ENCODE measurements at places on chromosomes 7 and 10.

DNA sequence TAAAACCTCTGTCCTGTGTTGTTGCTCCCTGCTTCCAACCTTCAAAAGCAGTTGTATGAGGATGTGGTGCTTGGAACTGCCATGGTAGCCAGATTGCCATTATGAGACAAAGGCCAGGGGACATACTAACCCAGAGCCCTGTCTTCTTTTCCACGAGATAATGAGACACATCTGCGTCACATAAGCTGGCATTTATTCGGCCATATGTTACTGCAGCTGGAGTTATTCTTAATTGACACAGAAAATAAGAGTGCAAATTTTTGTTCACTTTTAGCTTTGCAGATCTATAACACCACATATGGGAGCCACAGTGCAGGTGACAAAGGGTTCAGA is 15.5 kb upstream of the PDLIM1 start:
- no peak for DNase-seq

DNA sequence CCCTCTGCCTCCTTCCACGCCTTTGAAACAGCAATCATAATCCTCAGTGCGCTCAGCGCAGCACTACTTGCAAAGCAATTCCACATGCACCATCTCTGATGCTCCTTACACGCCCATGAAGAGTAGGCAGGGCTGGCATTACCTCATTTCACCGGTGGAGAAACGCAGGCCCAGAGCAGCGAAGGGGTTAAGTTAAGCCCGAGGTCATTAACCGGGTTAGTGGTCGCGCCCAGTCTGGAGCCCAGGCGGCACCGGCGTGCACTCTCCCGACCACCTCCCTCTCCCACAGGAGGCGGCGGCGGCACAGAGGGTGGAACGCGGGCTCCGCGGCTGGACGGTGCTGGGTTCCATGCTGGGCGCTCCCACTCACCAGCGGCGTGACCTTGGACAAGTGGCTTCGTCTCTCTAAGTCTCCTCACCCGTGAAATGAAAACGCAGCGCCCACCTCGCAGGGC is 515 bp downstream of the FASTK start:
- DNase-seq, result no peak

GRCh38 chr7:101618916-101619315 is 10.2 kb downstream of the MYL10 start:
- DNase-seq, result no peak

DNA sequence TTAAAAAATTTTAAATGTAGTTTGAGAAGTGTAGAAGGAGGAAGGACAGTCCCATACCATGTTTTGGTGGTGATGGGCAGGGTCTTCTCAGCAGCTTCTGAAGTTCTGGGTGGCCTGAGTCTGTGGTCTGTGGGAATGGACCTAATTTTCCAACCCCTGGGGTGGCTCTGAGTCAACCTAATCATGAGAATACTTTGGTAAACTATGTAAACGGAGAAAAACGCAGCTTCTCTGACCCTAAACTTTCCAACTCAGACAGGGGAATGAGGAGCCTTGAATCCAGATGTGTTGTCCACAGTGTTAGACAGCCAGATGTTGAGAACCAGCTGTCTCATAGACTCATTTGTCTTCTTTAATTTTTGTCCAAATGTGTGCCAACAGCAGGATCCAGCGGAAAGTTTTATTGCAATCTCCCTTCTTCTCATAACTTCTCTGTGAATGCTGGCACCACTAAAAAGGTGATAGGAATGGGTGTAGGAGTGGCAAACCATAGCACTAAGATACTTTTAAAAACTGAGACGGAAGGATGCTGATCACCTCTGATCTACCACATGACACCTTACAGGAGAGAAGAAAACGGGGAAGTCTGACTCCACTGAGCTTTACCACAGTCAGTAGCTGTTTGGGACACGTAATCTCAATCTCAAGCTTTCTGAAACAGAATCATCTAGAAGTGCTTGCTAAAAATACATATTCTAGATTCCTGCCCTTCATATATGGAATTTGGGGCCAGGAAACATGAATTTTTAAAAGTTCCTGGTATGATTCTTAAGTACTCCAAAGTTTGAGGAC is 90.5 kb upstream of the PHYHIPL start:
- DNase-seq, result no peak

DNA sequence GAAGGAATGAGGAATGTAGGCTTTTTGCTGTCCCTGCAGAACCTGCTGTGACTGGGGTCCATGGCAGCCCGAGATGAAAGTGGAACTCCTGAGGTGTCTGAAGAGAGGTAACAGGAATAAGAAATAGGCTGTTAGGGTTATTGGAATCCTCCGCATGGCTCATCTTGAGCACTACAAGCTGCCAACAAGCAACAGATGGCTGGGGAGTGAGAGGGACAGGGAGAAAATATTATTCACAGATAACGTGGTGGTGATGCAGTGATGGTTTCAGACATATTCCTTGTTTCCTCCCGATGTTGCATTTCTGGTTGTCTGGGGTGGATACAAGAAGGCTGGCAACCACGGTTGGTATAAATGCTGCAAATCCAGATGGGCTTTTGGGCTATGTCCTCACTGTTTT is 46.1 kb downstream of the AP3M1 start:
- DNase-seq, result no peak

DNA sequence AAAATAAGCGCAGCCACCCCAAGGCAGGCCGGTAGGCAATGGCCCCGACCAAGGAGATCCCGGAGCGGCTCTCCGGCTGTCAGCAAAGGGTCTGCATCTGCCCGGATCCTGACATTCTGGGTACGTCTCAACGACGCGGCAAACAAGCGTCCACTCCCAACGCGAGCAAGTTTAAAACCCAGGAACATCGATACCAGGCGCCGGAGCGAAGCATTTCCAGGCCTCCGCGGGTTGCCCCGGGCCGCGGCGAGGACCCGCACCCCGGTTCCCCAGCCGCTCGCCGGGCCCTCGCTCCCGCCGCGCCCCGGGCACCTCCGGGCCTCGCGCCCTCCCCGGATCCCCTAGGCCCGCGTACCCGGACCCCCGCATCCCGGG is 453 bp downstream of the URGCP start:
- no peak for DNase-seq

DNA sequence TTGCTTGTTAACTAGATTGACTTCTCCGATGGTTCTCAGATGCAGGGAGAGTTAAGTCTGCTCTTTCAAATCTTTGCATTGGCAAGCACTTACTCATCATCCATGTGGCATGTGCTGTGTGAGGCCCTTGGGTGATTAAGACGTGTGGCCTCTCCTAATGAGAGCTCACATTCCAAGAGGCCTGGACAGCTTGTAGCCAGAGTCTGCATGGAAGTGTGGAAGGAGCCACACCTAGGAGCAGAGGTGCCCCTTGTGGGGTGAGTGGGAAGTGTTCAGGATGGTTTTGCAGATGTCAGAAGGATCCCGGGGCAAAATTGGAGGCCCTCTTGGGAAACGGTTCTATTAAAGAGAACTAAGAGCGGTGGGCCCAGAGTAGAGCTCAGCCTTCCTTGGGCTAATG is 225.9 kb downstream of the PAXIP1 start:
- no peak for DNase-seq

GRCh38 chr7:91182819-91183764 is 81.1 kb upstream of the FZD1 start:
- no peak for DNase-seq

DNA sequence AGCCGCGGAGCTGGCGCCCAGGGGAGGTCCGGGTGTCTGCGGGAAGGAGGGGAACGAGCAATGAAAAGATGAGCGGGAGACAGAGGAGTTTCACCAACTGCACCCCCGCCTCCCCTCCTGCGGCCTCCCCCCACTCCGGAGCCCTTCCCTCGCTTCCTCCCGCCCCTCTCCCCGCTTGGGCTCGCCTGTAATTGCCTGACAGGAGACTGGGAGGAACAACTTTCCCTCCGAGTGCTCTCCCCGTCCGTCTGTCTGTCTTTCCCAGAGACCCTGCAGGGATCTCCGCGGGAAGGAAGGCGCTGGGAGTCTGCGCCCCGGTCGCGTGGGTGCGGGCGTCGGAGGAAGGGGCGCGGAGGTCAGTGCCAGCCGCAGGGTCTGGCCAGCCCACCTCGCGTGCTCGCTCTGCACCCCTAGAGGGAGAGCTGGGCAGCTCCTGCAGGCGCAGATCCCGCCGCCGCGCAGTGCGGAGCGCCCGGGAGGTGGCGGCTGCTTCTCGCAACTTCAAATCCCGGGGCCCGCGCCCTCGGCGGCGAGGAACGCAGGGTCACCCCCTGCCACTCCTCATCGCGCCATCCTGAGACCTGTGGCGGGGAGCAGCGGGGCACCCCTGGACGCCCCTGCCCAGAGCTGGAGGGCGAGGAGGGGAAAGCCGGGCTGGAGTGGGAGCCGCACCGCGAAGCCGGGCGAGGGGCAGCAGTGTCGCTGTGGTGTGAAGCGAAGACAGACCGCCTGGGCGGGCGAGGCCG is 511 bp upstream of the NRP1 start:
- DNase-seq, result no peak

DNA sequence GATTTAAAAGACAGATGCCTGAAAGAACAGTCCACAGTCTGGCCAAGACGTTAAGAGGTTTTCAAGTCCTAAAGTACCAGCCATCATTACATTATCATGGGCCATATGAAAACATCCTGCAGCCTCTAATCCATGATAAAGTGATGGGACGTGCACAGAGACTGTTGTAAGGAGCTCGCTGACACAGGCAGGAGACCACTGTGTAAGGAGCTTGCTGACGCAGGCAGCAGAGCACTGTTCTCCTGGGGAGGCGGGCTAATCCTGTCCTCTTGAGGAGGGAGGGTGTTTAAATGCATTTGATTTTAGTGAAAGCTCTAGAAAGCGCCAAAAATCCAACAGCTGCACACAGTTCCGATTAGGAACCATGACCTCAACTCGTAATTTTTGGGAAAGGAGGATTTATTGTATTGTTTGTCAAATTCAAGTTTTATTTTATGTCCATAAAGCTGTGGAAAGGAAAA is 16.9 kb downstream of the SVIL start:
- DNase-seq, result no peak

- no peak for DNase-seq
Observed at GRCh38 chr7:50555594-50556140, 9.5 kb downstream of the DDC start.

DNA sequence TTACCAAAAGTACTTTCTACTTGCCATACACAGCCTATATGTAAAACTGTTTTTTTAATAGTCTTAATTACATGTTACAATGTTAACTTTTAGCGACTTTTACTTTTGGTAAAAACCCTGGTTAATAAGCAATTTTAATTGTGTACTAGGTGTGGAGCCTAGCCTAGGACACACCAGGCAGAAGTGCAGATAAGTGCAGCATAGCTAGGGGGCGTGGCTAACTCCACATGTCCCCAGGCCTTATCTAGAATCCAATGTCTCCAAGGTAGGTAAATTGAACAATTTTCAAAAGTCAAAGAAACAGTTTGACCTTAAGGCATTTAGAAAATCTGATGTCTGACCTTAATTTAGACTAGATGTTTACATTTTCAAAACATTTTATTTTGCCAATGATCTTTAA is 858.7 kb downstream of the CCSER2 start:
- no peak for DNase-seq

DNA sequence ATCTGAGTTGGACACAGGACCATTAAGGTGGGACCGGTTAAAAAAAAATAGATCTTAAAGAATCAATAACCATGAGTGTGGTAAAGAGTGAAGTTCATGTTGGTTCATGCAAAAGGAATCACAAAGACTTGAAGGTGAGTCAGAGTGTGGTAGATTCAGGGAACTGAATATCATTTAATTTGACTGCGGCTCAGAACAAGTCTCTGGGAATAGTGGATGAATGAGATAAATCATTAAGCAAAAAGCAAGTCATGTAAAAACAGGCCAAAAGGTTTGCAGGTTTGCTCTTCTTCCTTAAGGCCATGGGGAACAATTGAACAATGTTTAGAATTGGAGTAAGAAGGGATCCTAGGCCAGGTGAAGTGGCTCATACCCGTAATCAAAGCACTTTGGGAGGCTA is 385.8 kb downstream of the ETV1 start:
- no peak for DNase-seq

- DNase-seq, result no peak
Observed at GRCh38 chr7:55629051-55629677, 56.9 kb upstream of the VOPP1 start.

DNA sequence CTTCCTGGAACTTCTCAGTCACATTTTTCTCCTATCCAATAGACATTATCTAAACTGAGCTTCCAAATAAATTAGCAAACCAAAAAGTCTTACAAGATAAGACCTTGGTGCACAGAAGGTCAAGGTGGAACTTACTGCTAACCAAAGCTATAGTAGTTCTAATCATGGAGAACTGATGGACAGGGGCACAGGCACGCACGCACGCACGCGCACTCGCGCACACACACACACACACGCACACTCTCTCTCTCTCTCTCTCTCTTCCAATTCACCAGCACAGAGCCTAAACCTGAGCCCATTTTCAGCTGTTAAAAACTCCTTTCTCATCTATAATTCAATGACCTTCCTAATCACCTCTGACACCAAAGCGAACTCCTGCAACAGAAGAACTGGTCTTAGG is 7.5 kb downstream of the FGFR2 start:
- no peak for DNase-seq

DNA sequence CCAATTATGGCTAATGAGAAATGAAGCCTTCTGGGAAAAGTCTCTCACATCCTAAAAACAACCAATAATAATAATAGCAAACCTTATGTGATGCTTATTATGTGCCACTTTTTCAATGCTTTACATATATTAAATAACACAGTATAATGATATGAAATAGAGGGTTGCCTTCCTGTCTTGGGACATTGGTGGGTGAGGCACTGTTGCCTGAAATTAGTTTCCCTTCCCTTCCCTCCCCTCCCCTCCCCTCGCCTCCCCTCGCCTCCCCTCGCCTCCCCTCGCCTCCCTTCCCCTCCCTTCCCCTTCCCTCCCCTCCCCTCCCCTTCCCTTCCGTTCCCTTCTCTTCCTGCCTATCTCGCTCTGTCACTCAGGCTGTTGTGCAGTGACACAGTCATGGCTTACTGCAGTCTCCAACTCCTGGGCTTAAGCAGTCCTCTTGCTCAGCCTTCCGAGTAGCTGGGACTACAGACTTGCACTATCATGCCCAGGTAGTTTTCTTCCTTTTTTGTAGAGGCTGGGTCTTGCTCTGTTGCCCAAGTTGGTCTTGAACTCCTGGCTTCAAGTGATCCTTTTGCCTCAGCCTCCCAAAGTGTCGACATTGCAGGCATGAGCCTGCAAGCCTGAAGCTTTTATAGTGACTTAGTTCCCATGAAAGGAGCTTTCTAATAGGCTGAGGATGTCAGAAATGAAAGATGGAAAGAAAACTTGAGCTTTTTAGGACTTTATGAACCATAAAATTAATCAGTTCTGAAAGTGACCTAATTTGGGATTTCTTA is 47.9 kb downstream of the PHTF2 start:
- DNase-seq, result no peak

DNA sequence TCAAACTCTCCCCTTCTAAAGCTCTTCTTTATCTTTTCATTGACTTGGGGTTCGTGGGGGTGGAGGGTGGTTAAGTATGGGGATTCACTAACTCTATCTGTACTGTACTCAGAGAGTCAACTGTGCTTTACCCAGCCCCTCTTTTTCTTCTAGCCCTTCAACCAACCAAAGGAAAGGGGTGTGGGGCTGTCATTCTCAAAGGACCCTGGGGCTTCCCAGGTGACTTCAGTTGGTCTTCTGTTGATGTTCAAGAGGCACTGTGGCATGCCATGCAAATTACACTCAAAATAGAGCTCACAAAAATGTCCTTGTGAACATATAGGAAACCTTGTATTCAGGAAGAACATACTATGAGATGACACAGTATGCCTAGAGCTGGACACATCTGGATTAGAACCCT is 16.9 kb upstream of the RHOBTB1 start:
- no peak for DNase-seq
